Aorta (tissue), 5 donors: ENCODE measurements at places on chromosomes 4 and X. TPM values are rescaled to one million over a fixed set of nuclear protein-coding genes. Genes with fewer than 3 reads are reported as not detected.

CWH43 gene
- polyA plus RNA-seq: not detected

TRMT2B gene
- polyA plus RNA-seq: 6.3 TPM

CTSO gene
- 7.6 TPM for polyA plus RNA-seq

P2RY4 gene
- not detected for polyA plus RNA-seq

RAB40AL gene
- not detected for polyA plus RNA-seq

FSTL5 gene
- polyA plus RNA-seq: not detected

TMPRSS11B gene
- 1.0 TPM for polyA plus RNA-seq

PPARGC1A gene
- polyA plus RNA-seq: 1.1 TPM

DMRTC1 gene
- polyA plus RNA-seq: not detected

CRMP1 gene
- polyA plus RNA-seq: not detected

PAGE5 gene
- not detected for polyA plus RNA-seq

GATA1 gene
- not detected for polyA plus RNA-seq

IL15 gene
- 11.3 TPM for polyA plus RNA-seq

MAOA gene
- 108 TPM for polyA plus RNA-seq

TAF7L gene
- polyA plus RNA-seq: 0.31 TPM

MAGEA4 gene
- polyA plus RNA-seq: not detected

NUDT9 gene
- 38.7 TPM for polyA plus RNA-seq

FGFR3 gene
- polyA plus RNA-seq: 1.0 TPM

MFAP3L gene
- 3.8 TPM for polyA plus RNA-seq

MCF2 gene
- 1.6 TPM for polyA plus RNA-seq

TMEM150C gene
- 0.05 TPM for polyA plus RNA-seq

TEX11 gene
- polyA plus RNA-seq: not detected

GAGE12H gene
- not detected for polyA plus RNA-seq

PLAC8 gene
- polyA plus RNA-seq: 48.1 TPM

PIN4 gene
- 19.7 TPM for polyA plus RNA-seq

RPS6KA6 gene
- polyA plus RNA-seq: 8.5 TPM

IL21 gene
- polyA plus RNA-seq: not detected

BEND2 gene
- polyA plus RNA-seq: not detected

TCP11X2 gene
- not detected for polyA plus RNA-seq

NXF2 gene
- polyA plus RNA-seq: not detected

LEF1 gene
- 0.38 TPM for polyA plus RNA-seq

TNIP3 gene
- polyA plus RNA-seq: not detected

NLGN4X gene
- 0.13 TPM for polyA plus RNA-seq

RPS3A gene
- polyA plus RNA-seq: 2,823 TPM

HSD17B11 gene
- polyA plus RNA-seq: 52.6 TPM

POF1B gene
- 0.46 TPM for polyA plus RNA-seq

VCX gene
- polyA plus RNA-seq: not detected

USP17L19 gene
- not detected for polyA plus RNA-seq

DRP2 gene
- polyA plus RNA-seq: 0.25 TPM

RTL9 gene
- polyA plus RNA-seq: not detected

TMEM47 gene
- 109 TPM for polyA plus RNA-seq

PNMA5 gene
- not detected for polyA plus RNA-seq

HTRA3 gene
- 1.1 TPM for polyA plus RNA-seq

PDE6B gene
- 4.0 TPM for polyA plus RNA-seq

HTATSF1 gene
- polyA plus RNA-seq: 65.4 TPM

ZNF630 gene
- 4.8 TPM for polyA plus RNA-seq

GPRIN3 gene
- 0.08 TPM for polyA plus RNA-seq

ASB12 gene
- polyA plus RNA-seq: not detected
